ENCODE measurements at places on chromosomes 2 and 18. TPM values are rescaled to one million over a fixed set of nuclear protein-coding genes. Genes with fewer than 3 reads are reported as not detected.

Gene GAREM1
- not detected for total RNA-seq

Gene LYPD6B
- total RNA-seq: not detected

Gene ZNF521
- total RNA-seq: not detected

Gene ALKAL2
- not detected for total RNA-seq

Gene ALK
- not detected for total RNA-seq

Gene SLC9A4
- 0.06 TPM for total RNA-seq

Gene DYSF
- total RNA-seq: 5.8 TPM

Gene FSHR
- total RNA-seq: not detected

Gene CFAP221
- total RNA-seq: not detected

Gene APLF
- total RNA-seq: 2.7 TPM

Gene AQP4
- total RNA-seq: not detected

Measured in activated CD8-positive, alpha-beta memory T cell treated with anti-CD3 and anti-CD28 coated beads for 36 hours (primary cell).